ENCODE measurements at places on chromosomes 1 and 21. TPM values are rescaled to one million over a fixed set of nuclear protein-coding genes. Genes with fewer than 3 reads are reported as not detected.

SH3BP5L gene
- 30.7 TPM for total RNA-seq

GRCh38 chr1:206911064-206911663, 10.6 kb downstream of the FCMR start:
- peak; percentile 30 for DNase-seq
- peaks cover 9% of the 10 kb centered on the region for H3K27me3 ChIP-seq
- peaks cover 13% of the 10 kb centered on the region for H3K4me1 ChIP-seq

DNA sequence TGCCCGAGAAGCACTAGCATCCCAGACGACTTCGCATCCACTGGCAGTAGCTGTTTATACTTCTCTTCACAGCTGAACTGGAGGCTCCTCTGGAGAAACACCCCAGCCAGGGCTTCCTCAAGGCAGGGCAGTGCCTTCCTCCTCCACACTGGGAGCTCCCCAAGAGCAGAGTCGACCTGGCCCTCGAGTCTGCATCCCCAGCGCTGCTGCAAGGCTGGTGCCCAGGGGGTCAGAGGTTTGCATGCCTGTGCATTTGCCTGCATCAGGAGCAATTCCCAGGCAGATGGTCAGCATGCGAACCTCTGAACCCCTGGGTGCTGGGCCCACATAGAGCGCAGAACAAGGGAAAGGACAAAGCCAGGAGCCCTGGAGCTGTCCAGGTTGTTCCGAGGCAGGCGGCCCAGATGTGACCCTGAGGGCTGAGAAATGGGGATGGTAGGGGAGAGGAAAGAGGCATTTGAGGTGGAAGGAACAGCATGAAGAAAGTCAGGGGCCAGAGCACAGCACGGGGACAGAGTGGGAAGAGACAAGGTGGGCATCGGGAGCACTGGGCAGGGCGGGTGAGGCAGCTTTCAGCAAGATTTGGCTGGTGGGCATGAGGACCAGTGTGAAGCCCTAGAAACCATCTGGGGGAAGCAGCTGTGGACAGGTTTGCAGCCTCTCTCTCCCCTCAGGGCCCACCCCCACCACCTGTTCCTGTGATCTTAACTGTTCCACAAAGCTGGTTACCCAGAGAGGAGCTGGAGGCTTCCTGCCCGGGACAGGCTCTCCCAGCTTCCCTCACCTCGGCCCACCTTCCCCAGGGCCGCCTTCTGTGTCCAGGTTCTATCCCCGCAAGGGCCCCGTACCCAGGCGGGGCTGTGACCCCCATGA, 6.4 kb upstream of the S100A8 start:
- H3K27ac ChIP-seq, result no peak overlapping the region
- no peaks in the 10 kb centered on the region for H3K36me3 ChIP-seq
- no peak overlapping the region for H3K4me3 ChIP-seq
- no peak for DNase-seq
- no peaks in the 10 kb centered on the region for H3K4me1 ChIP-seq
- peaks cover 4% of the 10 kb centered on the region for H3K27me3 ChIP-seq

- no peak overlapping the region for H3K4me3 ChIP-seq
- H3K4me1 ChIP-seq, result peaks cover 49% of the 10 kb centered on the region
- no peak for DNase-seq
- H3K36me3 ChIP-seq, result no peaks in the 10 kb centered on the region
These were observed 12.1 kb downstream of the PLXNA2 start for GRCh38 chr1:208231881-208232661.

HSD3B2 gene
- total RNA-seq, result not detected

Data from endothelial cell (in vitro differentiated cells).